ENCODE measurements at places on chromosomes 13 and 19. TPM values are rescaled to one million over a fixed set of nuclear protein-coding genes. Genes with fewer than 3 reads are reported as not detected.

Gene CGB2
- total RNA-seq = not detected

Gene CLDND2
- not detected for total RNA-seq

Gene ATP8B3
- 3.8 TPM for total RNA-seq

Gene CCDC70
- not detected for total RNA-seq

Gene NOTCH3
- total RNA-seq = 21.3 TPM

Gene ELL
- 13.8 TPM for total RNA-seq

Gene SOX1
- not detected for total RNA-seq

Gene NECTIN2
- 35.6 TPM for total RNA-seq

Gene CGB1
- total RNA-seq = not detected

Gene ANGPTL8
- not detected for total RNA-seq

Gene MOB3A
- total RNA-seq = 22.9 TPM

Gene CERS1
- 0.13 TPM for total RNA-seq

Gene SMAD9
- 30.6 TPM for total RNA-seq

Gene PEX11G
- 1.7 TPM for total RNA-seq

Gene ZNF536
- not detected for total RNA-seq

Gene S1PR5
- total RNA-seq = under 0.01 TPM

Gene CFAP97D2
- not detected for total RNA-seq

Gene PTPRS
- 244 TPM for total RNA-seq

Gene UPK1A
- not detected for total RNA-seq

Gene C19orf73
- 0.65 TPM for total RNA-seq

Gene RFX2
- total RNA-seq = 13.5 TPM

Gene SLC25A41
- total RNA-seq = 0.11 TPM

Gene TLE2
- total RNA-seq = 4.5 TPM

Gene NTN5
- 0.22 TPM for total RNA-seq

Gene SLC46A3
- total RNA-seq = 4.9 TPM

Gene CEACAM3
- not detected for total RNA-seq

Gene ZNF571
- total RNA-seq = 5.2 TPM

Gene KLK15
- total RNA-seq = not detected

Gene CEACAM20
- not detected for total RNA-seq

Gene FXYD5
- 64.4 TPM for total RNA-seq

Gene NCLN
- 31.9 TPM for total RNA-seq

Gene MICOS13
- 22.2 TPM for total RNA-seq

Gene KCNN4
- 3.9 TPM for total RNA-seq

Gene APLP1
- 4.1 TPM for total RNA-seq

Gene SGCG
- 0.13 TPM for total RNA-seq

Gene PSG11
- 0.11 TPM for total RNA-seq

Gene RASIP1
- 1.3 TPM for total RNA-seq

Gene CYP4F12
- total RNA-seq = not detected

Gene SMIM44
- not detected for total RNA-seq

Gene CYP2A7
- total RNA-seq = not detected

Gene ZNF135
- total RNA-seq = 5.2 TPM

Gene SCN1B
- 17.2 TPM for total RNA-seq

Gene PCP2
- not detected for total RNA-seq

Gene ZNF583
- total RNA-seq = 13.5 TPM

Gene KLK6
- total RNA-seq = not detected

Gene CGB8
- total RNA-seq = not detected
